ENCODE measurements at places on chromosomes 5 and 9.

DNA sequence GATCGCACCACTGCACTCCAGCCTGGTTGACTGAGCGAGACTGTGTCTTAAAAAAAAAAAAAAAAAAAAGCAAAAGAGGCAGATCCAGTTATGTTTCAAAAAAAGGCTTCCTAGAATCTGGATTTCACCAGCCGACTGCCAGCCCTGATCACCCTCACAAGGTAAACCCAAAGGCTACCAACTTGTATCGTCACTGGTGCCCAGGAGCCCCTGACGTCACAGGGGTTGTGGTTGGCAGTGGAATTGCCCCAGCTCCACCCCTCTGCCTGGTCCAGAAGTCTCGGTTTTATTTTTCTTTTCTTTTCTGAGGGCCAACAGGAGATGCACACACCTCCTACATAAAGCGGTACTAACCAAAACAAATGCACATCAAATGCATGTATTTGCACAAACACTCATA lies 6.0 kb upstream of the LMX1B start:
- DNase-seq, result no peak

- DNase-seq, result no peak
Measured at GRCh38 chr5:61689153-61689846, 357.2 kb downstream of the ZSWIM6 start.

GRCh38 chr5:25713259-25713658 lies 1068.5 kb upstream of the CDH10 start:
- DNase-seq, result no peak

GRCh38 chr5:133738271-133738670 lies 125.9 kb upstream of the FSTL4 start:
- DNase-seq, result no peak

DNA sequence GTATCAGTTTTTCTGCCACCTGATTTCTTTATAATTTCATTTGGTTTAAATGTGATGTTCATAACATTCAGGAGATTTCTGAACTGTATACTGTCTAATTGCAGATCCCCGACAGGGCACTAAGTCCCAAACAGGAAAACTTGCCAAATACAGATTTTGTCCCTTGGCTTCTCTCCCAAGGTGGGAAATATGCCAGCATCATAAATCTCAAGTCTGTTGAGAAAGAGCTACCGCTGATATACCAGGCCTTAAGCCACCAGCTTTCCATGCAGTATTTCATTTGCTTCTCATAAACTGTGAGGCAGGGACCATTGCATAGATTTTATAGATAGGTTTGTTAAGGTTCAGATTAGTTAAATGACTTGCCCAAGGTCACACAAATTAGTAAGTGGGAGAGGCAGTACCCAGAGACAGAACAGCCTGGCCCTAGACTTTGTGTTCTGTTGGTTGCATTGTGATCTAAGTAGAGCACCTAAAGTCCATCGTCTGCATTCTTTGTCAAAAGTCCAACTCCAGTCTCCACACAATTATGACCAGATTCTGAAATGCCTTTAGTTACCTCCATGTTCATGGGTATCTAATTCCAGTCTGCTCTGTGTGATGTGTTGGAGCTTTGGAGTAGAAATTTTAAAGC lies 16.2 kb downstream of the GPR21 start:
- no peak for DNase-seq

- no peak for DNase-seq
Measured at GRCh38 chr9:109277451-109277850, 43.4 kb downstream of the EPB41L4B start.

GRCh38 chr9:107999890-108000289 lies 510.3 kb upstream of the KLF4 start:
- DNase-seq, result no peak

DNA sequence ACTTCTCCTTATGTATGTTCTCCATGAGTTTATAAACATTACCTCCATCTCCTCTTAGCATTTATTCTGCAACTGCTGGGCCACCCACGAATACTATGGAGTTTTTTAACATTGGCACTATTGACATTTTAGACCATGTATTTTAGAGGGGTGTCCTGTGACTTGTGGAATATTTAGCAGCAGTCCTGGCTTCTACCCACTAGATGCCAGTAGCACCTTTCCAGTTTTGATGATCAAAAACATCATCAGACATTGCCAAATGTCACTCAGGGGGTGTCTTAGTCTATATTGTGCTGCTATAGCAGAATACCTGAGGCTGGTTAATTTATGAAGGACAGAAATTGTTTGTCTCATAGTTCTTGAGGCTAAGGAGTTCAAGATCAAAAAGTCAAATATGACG lies 187.5 kb upstream of the RORB start:
- DNase-seq, result no peak

GRCh38 chr5:179699616-179700237 lies 960 bp downstream of the CANX start:
- DNase-seq, result no peak

GRCh38 chr9:129253803-129254381 lies 75.8 kb upstream of the IER5L start:
- no peak for DNase-seq

GRCh38 chr5:177510567-177511053 lies 984 bp upstream of the DOK3 start:
- no peak for DNase-seq

DNA sequence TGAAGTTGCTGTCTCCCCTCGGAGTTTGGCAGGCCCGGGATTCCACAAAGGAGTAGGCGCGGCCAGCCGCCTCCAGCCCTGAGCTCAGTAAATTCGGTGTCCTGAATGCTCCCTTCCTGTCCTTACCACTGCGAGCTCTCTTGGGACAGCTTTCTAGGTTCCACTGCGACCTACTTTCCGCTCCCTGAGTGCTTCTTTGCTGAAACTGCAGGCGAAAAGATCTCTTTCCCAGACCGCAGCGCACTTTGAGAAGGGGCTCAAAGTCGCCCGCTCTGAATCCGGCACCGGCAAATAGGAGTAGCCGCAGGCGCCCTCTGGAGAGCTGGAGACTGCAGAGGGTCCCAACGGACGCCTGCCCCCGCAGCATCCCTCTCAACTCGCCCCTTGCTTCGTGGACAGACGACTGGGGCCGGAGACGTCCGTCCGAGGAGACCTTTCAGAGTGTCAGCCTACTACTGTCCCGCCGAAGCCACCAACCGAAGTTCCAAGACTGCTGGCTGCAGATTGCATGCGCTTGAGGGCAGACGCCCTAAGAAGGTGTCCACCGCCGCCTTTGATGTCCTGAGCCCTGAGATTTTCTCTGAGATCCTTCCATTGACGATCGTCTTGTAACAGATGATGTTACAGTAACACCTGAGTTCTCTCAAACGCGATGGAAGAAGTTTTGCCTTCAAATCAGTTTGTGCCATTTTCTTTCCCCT lies 96.0 kb downstream of the ANXA2R start:
- no peak for DNase-seq

DNA sequence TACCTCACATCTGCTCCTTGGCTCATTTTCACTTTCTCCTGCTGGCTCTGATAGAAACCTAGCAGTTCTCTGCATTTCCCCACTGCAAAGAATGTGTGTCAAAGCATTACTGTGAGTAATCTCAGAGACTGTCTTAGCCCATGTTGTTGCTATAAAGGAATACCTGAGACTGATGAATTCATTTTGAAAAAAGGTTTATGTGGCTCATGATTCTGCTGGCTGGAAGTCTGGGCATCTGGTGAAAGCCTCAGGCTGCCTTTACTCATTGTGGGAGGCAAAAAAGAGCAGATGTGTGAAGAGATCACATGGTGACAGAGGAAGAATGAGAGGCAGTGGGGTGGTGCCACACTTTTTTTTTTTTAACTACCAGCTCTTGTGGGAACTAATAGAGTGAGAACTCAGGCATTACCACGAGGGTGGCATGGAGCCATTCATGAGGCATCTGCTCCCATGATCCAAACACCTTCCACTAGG lies 191.6 kb upstream of the CTNND2 start:
- DNase-seq, result no peak

- DNase-seq, result no peak
Measured at GRCh38 chr5:131328536-131329285, 64.9 kb downstream of the CDC42SE2 start.

DNA sequence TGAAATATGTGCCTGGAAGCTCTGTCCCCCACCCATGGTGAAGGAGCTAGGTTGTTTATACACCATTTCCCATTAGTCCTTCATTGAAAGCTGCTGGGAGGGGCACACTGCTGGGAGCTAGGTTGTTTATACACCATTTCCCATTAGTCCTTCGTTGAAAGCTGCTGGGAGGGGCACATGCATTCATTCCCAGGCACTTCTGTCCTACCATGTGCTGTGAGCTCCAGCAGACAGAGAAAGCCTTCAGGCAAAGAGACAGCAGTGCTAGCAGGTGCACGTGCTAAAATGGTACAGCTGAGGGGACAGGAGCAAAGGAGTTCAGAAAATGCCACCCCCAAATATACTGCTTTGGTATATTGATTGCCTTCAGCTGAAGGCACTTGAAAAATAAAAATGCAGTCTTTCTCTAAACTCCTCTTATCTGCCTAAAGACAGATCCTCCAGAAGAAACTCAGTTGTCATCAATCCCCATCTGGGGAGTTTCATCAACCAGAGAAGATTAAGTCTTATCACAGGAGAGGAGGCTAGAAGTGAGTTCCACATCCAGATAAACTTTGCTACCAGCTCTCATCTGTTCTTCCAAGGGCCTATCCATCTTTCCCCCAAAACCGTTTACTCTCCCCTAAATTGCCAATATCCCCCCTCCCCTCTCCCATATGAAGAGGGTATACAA lies 27.7 kb upstream of the DAPK1 start:
- no peak for DNase-seq

DNA sequence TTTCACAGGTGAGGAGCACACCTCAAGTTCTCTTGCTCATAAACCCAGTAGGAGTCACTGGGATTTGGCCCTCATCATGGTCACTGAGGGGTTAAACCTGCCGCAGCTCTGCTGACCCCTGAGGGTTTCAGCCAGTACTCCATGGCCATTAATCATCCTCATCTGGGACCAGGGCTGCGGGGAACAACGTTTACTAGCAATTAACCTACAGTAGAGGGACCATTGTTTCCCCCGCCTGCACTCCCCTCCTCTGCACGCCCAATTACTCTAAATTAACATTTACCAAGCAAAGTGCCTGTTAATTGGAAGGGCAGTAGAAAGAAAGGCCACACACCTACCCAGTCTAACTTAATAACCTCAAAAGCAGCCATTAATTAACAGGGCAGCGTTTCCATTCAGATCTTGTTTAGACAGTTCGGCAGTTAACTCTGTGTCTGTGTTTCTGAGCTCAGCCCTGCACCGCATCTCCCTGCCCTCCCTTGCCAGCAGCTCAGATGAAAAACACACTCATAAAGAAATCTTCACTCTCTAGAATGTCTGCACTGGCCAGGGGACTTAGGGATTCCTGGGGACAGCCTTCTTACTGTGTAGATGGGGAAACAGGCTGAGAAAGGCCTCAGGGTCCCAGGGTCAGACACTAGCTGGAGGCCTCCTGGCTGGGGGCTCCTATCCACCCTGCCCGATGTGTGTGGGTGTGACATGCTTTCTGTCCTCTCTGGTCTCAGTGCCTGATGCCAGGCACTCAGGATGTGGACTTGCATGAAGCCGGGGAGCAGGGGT lies 51.6 kb downstream of the ALG2 start:
- DNase-seq, result no peak

DNA sequence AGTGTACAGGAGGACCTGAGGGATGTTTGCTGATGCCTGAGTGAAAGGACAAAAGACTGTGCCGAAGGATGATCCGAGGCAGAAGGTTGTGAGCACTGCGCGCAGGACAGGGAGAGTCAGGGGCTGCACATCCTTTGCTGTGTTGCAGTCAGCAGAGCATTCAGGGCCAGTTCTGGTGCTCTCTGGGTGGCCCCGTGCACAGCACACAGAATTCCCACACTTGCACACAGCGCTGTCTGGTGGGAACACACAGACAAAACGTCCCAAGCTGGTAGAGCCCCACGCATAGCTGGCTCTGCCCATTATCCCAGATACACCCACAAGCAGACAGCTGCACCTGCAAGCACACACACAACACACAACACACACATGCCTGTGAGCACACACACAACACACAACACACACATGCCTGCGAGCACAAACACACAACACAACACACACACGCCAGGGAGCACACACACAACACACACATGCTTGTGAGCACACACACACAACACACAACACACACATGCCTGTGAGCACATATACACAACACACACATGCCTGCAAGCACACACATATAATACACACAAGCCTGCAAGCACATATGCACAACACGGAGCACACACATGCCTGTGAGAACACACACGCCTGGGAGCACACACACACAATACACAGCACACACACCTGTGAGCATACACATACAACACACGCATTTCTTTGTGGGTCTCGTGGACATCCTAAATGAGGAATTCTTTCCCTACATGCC lies 74.4 kb downstream of the FGF18 start:
- no peak for DNase-seq

DNA sequence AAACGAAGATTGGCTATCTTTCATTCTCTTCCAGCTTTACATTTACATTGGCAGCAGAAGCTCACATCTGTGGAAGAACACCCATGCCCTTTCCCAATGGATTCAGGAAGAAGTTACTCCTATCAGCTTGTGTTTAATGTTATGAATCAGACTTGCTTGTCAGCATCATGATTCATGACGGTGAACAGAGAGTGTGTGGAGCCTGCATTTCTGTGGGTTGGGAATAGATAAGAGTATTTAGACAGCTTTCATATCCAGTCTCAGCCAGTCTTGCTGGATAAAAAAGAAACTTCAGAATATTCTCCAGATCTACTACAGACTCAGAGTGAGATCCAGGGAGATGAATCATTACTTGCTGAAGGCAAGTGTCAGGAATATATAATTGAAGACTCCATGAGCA lies 812.9 kb upstream of the ZNF608 start:
- DNase-seq, result no peak

- DNase-seq, result no peak
Measured at GRCh38 chr5:169561893-169562292, 21.7 kb upstream of the SPDL1 start.

GRCh38 chr9:36486329-36486932 lies 86.3 kb upstream of the MELK start:
- no peak for DNase-seq

DNA sequence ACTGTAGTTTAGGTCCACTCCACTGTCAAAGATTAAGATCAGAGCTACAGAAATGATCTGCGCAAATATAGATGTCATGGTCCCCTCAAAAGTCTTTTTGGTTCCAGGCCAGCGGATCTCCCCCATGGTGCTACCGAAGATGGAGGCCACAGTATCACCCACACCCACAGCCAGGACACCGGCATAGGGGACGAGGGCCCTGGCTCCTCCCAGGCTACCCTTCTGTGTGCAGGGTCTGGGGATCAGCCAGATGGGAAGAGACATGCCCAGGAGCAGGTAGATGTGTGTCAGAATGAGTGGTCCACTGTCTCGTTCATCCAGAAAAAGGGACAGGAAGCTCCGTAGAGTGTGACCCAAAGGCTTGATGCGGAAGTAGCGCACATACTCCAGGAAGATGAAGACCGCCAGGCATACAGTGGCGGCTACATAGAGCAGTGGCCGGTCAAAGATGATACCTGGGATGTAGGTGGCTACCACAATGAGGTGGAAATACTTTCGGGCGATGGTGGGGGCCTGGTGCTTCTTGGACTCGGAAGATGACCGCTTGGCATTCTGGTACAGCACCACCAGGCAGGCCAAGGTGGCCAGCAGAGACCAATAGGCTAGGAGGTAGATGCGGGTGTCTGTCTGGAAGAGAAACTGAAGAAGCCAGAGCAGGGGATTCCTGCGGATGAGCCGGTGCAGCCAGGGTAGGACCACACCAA lies 1.5 kb downstream of the DOLK start:
- no peak for DNase-seq
